ENCODE measurements at places on chromosomes 5 and 9. TPM values are rescaled to one million over a fixed set of nuclear protein-coding genes. Genes with fewer than 3 reads are reported as not detected.

SLC6A3 gene
- total RNA-seq: not detected

FAM153A gene
- 15.7 TPM for total RNA-seq

CARTPT gene
- total RNA-seq: not detected

DNA sequence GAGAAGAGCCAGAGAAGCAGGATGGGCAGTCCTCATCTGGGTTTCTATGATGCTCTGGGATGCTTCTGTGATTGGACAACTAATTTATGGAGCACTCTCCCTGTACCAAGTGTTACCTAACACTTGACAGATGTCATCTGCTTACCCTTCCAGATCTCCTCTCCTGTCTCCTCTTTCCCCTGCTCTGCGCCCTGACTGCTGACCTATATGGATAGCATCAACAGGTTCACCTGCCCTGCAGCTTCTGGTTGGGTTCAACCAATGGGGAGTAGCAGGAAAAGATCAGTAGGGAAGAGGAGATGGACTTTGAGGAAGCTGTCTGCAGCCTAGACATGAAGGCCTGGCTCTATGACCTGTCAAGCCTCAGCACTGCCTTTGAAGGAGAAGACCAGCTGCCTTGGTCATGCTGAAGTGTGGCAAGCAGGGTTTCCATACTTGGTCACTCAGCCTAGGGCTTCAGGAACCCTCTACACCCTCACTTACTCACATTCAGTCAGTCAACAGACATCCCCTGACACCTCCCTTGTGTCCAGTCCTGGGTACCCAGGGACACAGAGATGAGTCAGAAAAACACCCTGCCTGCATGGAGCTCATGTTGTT is 11.3 kb upstream of the P4HA2 start:
- no peaks in the 10 kb centered on the region for H3K36me3 ChIP-seq
- no peak overlapping the region for H3K4me3 ChIP-seq
- H3K4me1 ChIP-seq: no peaks in the 10 kb centered on the region
- no peak overlapping the region for H3K27ac ChIP-seq
- DNase-seq: peak; percentile 1

- H3K36me3 ChIP-seq: no peaks in the 10 kb centered on the region
- H3K4me3 ChIP-seq: no peak overlapping the region
- H3K27me3 ChIP-seq: no peaks in the 10 kb centered on the region
- DNase-seq: no peak
- no peaks in the 10 kb centered on the region for H3K4me1 ChIP-seq
These were observed 10.8 kb downstream of the SHC3 start for GRCh38 chr9:89167788-89168187.

- H3K4me3 ChIP-seq: no peak overlapping the region
- no peaks in the 10 kb centered on the region for H3K27me3 ChIP-seq
- H3K4me1 ChIP-seq: no peaks in the 10 kb centered on the region
- H3K27ac ChIP-seq: no peak overlapping the region
- DNase-seq: no peak
These were observed 63.9 kb downstream of the MTAP start for GRCh38 chr9:21866302-21866701.

GRCh38 chr9:89619019-89619418 is 14.2 kb downstream of the GADD45G start:
- DNase-seq: no peak
- peaks cover 23% of the 10 kb centered on the region for H3K4me1 ChIP-seq
- H3K36me3 ChIP-seq: no peaks in the 10 kb centered on the region
- H3K27me3 ChIP-seq: no peaks in the 10 kb centered on the region
- H3K27ac ChIP-seq: no peak overlapping the region

GRCh38 chr5:139120521-139120920 is 77.6 kb downstream of the SIL1 start:
- no peak for DNase-seq
- no peak overlapping the region for H3K4me3 ChIP-seq
- no peaks in the 10 kb centered on the region for H3K36me3 ChIP-seq
- no peaks in the 10 kb centered on the region for H3K27me3 ChIP-seq
- no peak overlapping the region for H3K27ac ChIP-seq
- H3K4me1 ChIP-seq: no peaks in the 10 kb centered on the region

DNA sequence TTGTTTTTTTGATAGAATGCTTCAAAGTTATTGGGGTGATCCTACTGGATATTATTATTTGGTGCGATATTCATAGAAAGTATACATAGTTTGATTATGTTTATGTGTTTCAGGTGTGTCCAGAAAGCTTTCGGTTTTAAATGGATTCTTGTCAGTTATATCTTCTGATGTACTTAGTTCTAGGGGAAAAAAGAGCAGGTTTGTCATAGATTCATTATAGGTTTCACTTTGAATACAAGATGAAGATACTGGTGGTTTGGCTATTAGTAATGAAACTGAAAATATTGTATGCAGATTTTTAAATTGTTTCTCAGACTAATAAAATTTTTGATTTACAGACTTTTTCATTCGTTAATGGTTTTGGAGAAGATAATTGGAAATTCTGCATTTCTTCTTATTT is 98.9 kb downstream of the MAN2A1 start:
- no peak overlapping the region for H3K27ac ChIP-seq
- DNase-seq: no peak
- no peaks in the 10 kb centered on the region for H3K36me3 ChIP-seq
- no peak overlapping the region for H3K4me3 ChIP-seq
- H3K27me3 ChIP-seq: no peaks in the 10 kb centered on the region

GRCh38 chr9:88075506-88075905 is 62.8 kb downstream of the SPATA31C2 start:
- H3K27ac ChIP-seq: peak overlapping the region; percentile 83
- H3K27me3 ChIP-seq: peaks cover 6% of the 10 kb centered on the region
- H3K4me1 ChIP-seq: peaks cover 22% of the 10 kb centered on the region
- no peak for DNase-seq
- no peak overlapping the region for H3K4me3 ChIP-seq
- no peaks in the 10 kb centered on the region for H3K36me3 ChIP-seq
